Chondrocyte (in vitro differentiated cells): ENCODE measurements at places on chromosomes 1 and 21.
A peak's percentile ranks its signal among the peaks of the same experiment; 100 is the strongest.

DNA sequence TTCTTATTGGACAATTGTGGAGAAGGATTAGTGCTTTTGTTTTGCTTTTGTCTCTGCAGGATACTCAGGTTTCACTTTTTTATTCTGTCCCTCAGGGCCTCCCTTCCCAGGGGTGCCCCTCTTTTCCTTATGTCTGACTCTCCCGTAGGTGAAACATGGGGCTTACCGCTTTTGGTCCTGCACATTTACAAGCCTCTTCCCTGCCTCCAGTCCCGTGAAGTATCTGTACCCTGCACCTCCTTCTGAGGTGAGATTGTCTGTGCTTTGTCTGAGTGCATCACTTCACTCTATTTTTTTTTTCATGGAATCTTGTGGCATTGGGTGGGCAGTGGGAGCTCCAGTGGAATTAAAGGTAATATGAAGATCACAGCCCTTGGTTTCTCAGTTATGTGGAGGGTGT lies 758.1 kb upstream of the TPTE start:
- H3K27me3 ChIP-seq: no peaks in the 10 kb centered on the region
- H3K27ac ChIP-seq: no peak overlapping the region
- no peaks in the 10 kb centered on the region for H3K36me3 ChIP-seq

DNA sequence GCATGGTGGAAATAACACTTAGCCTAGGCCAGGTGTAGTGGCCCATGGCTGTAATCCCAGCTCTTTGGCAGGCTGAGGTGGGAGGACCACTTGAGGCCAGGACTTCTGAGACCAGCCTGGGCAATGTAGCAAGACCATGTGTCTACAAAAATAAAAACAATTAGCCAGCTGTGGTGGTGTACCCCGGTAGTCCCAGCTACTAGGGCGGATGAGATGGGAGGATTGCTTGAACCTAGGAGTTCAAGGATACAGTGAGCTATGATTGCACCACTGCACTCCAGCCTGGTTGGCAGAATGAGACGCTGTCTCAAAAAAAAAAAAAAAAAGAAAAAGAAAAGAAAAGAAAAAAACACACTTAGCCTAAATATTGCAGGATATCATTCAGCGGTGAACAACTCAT lies 20.9 kb downstream of the AK4 start:
- no peaks in the 10 kb centered on the region for H3K36me3 ChIP-seq
- H3K27me3 ChIP-seq: no peaks in the 10 kb centered on the region
- H3K4me3 ChIP-seq: no peak overlapping the region

DNA sequence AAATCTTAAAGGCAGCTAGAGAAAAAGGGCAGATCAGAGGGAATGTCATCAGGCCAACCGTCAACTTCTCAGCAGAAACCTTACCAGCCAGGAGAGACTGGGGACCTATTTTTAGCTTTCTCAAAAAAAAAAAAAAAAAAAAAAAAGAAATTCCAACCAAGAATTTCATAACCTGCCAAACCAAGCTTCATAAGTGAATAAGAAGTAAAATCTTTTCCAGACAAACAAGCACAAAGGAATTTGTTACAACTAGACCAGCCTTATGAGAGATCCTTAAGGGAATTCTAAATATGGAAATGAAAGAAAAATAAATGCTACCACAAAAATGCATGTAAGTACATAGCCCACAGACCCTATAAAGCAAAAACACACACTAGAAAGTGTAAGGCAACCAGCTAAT lies 267.7 kb downstream of the AKT3 start:
- H3K4me1 ChIP-seq: peaks cover 16% of the 10 kb centered on the region
- peak overlapping the region; percentile 66 for H3K27ac ChIP-seq
- no peak for DNase-seq
- peaks cover 47% of the 10 kb centered on the region for H3K36me3 ChIP-seq
- H3K4me3 ChIP-seq: no peak overlapping the region
- H3K27me3 ChIP-seq: no peaks in the 10 kb centered on the region

DNA sequence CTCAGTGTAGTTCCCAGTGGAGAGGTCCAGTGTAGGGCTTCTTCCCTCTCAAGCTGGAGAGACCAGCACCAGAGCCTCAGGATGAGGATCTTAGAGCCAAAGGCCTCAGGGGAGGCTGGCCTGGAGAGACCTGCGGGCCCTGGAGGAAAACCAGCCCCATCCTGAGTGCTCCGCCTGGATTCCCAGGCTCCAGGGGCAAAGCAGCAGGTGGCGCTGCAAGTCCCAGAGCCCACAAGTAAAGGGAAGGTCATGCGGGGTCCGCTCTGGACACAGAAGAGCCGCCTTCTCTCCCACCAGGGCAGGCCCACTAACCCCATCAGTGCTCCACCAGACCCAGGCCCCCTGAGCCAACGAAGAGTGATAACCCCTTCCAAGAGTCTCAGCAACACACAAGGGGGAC lies 22.7 kb downstream of the PGBD5 start:
- H3K4me3 ChIP-seq: no peak overlapping the region
- no peak for DNase-seq
- peaks cover 25% of the 10 kb centered on the region for H3K4me1 ChIP-seq
- peaks cover 8% of the 10 kb centered on the region for H3K27me3 ChIP-seq
- H3K27ac ChIP-seq: no peak overlapping the region
- no peaks in the 10 kb centered on the region for H3K36me3 ChIP-seq

DNA sequence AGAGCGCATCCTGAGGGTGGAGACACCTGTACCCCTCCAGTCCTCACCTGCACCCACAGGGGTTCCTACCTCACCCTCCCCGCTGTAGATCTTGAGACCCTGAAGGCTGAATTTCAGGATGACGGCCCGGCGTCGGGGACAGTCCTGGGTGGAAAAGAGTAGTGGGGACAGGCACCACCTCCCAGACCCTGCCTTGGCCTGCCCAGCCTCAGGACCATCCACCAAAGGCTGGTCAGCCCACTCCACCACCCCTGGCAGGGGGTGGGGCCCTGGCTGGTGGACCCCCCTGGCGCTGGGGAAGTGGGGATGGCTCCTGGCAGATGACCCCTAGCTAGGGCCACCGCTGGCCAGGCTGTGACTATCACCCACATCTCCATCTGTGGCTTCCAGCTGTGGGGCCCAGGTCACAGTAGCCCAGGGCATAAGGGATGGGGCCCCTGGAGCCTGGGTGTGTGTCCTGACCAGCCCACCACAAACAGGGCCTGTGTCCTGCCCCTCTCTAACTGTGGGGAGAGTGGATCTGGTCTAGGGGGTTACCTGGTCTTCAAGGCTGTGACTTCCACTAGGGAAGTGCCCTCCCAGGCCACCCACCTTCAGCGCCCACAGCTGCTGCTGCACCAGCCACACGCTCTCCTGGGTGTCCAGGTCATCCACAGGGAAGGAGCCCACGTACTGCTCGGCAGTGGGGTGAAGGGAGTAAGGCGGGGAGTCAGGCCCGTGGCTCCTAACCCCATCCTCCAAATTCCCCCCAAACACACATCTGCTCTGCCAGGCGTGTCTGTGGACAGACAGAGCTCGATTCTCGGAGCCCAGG lies 5.4 kb downstream of the SH2D5 start:
- peak; percentile 78 for DNase-seq
- no peak overlapping the region for H3K27ac ChIP-seq
- no peak overlapping the region for H3K4me3 ChIP-seq
- H3K4me1 ChIP-seq: peaks cover 3% of the 10 kb centered on the region
- no peaks in the 10 kb centered on the region for H3K36me3 ChIP-seq

GRCh38 chr1:56890229-56890628 lies 35.6 kb downstream of the C8A start:
- no peak for DNase-seq
- H3K4me3 ChIP-seq: no peak overlapping the region
- H3K27ac ChIP-seq: no peak overlapping the region
- no peaks in the 10 kb centered on the region for H3K4me1 ChIP-seq
- H3K36me3 ChIP-seq: no peaks in the 10 kb centered on the region

DNA sequence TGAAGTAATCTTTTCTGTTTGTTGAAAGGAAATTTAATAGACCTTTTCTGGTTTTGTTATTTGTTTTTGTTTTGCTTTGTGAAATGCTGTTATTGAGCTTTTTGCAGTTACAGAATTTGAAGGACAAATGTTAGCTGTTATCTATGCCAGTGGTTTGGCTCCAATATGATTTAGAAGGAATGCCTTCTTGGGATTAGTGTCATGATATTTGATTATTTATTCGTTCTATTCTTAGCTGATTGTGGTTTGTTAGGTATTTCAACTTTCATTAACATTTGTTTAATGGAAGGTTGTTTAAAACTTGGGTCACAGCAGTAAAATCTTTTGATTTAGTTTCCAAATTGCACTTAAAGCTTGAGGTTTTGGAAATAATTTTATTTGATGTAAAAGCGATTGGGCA lies 33.5 kb downstream of the ADGRL2 start:
- peaks cover 55% of the 10 kb centered on the region for H3K4me1 ChIP-seq
- DNase-seq: no peak
- no peaks in the 10 kb centered on the region for H3K27me3 ChIP-seq
- no peak overlapping the region for H3K4me3 ChIP-seq
- H3K36me3 ChIP-seq: no peaks in the 10 kb centered on the region

DNA sequence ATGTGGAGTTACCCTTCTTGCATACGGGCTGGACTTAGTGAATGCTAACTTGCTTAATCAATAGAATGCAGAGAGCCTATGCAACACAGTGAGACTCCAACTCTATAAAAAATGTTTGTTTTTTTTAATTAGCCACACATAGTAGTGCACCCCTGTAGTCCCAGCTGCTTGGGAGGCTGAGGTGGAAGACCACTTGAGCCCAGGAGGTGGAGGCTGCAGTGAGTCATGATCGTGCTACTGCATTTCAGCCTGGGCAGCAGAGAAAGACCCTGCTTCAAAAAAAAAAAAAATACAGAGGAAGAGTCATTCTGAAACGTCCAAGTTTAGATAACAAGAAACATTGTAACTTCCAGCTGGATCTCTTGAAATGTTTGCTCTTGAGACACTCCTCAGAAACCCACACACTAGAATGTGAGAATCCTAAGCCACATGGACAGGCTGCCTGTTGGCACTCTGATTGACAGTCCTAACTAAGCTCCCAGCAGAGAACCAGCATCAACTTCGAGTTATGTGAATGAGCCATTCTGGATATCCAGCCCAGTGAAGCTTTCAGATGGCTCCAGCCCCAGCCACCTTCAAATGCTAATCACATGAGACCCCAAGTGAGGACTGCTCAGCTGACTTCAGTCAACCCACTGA lies 20.0 kb upstream of the CAP1 start:
- H3K27ac ChIP-seq: no peak overlapping the region
- H3K27me3 ChIP-seq: peaks cover 2% of the 10 kb centered on the region
- peaks cover 3% of the 10 kb centered on the region for H3K36me3 ChIP-seq
- H3K4me1 ChIP-seq: no peaks in the 10 kb centered on the region
